Right cardiac atrium (tissue), 5 donors: ENCODE measurements at places on chromosomes 13 and 19. TPM values are rescaled to one million over a fixed set of nuclear protein-coding genes. Genes with fewer than 3 reads are reported as not detected.

SLC15A1 gene
- polyA plus RNA-seq: not detected

KLK2 gene
- not detected for polyA plus RNA-seq

DNA sequence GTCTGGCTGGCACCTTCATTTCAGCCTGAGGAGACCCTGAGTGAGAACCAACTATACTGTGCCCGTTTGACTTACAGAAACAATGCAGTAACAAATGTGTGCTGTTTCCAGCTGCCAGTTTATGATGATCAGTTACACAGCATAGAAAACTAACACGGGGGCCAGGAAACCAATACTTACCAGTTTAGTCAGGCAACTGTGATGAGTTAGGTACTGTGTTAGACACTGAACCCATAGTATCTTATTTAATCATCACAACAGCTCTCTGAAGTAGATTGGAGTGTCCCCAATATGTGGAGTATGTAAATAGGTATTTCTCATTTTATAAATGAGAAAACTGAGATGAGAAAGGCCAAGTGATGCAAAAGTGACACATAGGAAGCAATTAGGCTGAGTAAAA lies 620.9 kb upstream of the KLF12 start:
- DNase-seq: no peak

- DNase-seq: no peak
These were observed 88.8 kb upstream of the MCF2L start for GRCh38 chr13:112880221-112880641.

TJP3 gene
- polyA plus RNA-seq: 0.05 TPM

DNA sequence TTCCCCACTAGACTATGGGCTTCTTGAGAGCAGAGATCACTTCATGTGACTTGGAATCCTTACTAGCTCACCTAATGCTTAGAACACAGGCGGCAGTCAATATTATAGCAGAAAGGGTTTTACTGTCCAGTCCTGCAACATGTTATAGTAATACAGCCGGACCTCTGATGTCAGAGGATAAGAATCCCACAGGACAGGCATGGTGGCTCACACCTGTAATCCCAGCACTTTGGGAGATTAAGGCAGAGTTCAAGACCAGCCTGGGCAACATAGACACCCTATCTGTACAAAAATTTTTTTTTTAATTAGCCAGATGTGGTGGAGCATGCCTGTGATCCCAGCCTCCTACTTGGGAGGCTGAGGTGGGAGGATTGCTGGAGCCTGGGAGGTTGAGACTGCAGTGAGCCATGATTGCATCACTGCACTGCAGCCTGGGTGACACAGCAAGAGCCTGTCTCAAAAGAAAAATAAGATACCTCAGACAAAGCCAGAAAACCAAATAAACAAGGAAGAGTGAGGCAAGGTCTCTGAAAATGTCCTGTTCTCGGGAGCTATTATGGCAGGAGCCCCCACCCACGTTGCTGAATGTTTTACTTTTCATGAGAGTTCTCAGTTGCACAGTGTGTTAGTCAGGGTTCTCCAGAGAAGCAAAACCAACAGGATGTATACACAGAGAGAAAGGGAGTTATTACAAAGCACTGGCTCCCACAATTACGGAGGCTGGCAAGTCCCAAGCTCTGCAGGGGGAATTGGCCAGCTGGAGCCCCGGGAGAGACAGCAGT lies 100.8 kb downstream of the UBL3 start:
- DNase-seq: peak; percentile 49

GRCh38 chr13:51794964-51795363 lies 9.0 kb downstream of the DHRS12 start:
- DNase-seq: no peak

GRCh38 chr19:29596885-29597525 lies 9.1 kb upstream of the POP4 start:
- DNase-seq: no peak

GRCh38 chr19:17331045-17331558 lies 3.6 kb downstream of the ANO8 start:
- DNase-seq: no peak

ZSCAN4 gene
- polyA plus RNA-seq: 0.16 TPM

DNA sequence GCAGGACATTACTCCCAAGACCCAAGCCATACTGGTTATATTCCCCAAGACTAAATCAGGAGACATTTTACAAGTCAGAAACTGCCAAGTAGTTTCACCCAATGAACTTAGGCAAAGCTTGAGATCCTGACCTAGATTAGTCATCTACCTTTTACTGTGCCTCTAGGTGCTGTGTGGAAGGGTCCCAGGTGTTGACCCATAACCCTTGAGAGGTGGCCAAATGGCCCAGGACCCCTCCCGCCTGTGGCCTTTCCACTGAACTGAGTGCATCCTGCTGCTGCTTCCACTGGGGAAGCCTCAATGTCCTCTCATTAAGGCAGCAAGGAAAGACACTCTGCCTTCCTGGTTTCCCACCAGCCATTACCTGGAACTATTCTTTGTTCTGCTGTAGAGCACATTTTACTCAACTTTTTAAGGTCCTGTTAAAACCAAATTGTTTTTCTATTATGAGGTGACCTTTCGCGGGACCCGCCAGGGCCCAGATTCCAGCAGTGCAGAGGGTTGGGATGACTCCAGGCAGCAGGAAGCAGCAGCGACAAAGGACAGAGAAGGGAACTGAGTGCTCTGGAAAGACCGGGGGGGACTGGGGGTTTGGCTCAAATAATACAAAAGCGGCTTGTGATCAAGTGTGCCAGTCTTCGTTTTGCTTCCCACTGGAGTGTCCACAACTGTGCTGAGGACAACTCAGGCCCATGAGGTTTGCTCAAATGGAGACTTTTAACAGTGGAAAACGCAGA lies 27.1 kb downstream of the ANKRD10 start:
- no peak for DNase-seq

- DNase-seq: no peak
These were observed 277.2 kb downstream of the SUCLA2 start for GRCh38 chr13:47723898-47724297.

DNA sequence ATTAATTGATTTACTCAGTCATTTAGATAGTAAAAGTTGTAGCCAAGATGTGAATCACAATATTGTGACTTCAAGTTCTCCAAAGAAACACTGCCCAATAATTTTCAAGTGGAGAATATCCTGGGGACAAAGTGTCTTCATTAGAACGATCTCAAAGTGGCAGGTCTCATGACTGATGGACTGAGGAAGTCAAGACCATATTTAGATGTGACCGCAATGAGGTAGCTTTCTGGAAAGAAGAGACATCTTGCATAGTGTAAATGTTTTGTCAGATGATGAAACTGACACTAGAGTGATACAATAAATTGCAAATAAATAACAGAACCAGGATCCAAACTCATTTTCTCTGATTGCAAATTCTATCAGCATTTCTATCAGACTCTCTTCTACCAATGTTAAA lies 1476.9 kb downstream of the EFNB2 start:
- DNase-seq: no peak

- DNase-seq: no peak
These were observed 13.7 kb upstream of the FARP1 start for GRCh38 chr13:98129059-98129746.

CLEC4G gene
- polyA plus RNA-seq: 0.32 TPM

- DNase-seq: no peak
These were observed 172.4 kb downstream of the VWA8 start for GRCh38 chr13:41788552-41788951.

CGB8 gene
- polyA plus RNA-seq: not detected

DNA sequence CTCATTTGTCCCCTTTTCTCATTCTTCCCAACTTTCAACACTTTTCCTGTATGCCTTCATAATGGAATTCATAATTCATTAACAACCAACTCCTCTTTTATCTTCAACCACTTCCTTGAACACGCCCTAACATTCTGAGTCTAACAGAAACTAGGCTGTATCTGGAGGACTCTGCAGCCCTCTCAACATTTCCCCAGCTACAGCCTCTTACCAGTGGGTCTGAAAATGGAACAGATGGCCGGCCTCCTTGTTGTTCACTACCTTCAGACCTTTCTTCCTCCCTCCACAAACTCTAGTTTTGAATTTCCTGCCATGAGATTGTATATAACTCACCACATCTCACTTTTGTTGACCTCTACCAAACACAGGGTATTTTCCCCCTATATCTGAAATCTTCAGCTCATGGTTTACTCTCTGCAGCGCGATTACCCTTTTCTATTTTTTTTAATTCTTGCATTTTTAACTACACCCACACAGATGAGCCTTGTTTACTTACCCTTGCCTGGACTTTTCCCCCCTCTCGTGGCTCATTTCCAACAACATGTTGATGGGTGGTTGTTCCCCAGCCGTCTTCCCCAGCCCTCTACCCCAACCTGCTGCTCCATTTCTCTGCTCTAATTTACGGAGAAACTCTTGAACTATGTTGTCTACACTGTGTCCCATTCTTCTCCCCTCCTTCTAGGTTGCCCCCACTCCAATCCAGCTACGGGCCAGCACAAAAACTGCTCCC lies 846 bp downstream of the ZNF790 start:
- DNase-seq: no peak

LIM2 gene
- polyA plus RNA-seq: not detected

ZNF260 gene
- polyA plus RNA-seq: 4.5 TPM

DNA sequence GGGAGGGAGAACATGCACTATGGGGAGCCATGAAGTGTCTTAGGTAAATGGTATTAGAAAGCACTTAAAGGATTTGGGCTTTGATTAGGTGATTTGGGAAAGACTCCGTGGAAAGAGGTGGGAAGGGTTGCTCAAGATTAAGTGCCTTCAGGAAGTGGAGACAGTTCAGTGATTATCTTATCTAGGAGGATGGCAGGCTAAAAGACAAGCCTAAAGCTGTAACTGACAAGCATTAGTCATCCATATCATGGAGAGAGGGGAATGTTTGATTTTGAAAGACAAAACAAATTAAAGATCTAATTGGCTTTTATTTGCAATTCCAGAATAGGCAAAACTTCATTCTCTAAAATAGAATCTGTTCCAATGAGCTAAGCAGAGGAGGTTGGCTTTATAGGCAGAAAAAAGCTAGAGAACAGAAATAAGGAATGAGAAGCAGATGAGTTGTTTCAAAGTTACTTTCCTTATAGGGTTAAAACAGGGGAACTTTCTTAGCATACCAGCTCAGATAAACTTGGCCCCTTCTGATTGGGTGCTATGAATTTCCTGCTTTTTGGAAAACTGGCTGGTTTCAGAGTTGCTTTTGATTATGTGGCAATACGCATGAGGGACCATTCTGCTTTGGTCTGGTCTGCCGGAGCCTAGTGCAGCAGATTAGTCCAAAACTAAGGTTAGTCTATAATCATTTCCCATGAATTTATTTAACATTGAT lies 1.8 kb upstream of the DIAPH3 start:
- no peak for DNase-seq

- DNase-seq: no peak
These were observed 73.8 kb downstream of the CCDC70 start for GRCh38 chr13:51935326-51936171.

ITPKC gene
- 13.4 TPM for polyA plus RNA-seq

DNA sequence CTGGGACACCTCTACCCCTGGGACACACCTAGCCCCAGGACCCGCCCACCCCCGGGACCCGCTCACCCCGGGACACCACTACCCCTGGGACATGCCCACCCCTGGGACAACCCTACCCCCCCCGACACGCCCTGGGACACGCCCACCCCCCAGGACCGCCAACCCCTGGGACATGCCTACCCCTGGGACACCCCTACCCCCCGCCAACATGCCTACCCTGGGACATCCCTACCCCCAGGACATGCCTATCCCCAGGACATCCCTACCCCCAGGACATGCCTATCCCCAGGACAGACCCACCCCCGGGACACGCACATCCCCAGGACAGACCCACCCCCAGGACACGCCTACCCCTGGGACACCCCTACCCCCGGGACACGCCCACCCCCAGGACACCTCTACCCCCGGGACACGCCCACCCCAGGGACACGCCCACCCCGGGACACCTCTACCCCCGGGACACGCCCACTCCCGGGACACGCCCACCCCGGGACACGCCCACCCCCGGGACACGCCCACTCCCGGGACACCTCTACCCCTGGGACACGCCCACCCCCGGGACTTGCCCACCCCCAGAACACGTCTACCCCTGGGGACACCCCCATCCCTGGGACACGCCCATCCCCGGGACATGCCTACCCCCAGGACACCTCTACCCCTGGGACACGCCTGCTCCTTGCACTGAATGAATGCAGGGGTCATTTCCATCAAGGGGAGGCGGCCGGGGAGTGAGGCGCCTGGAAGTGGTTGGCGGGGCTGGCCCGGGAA lies 32.3 kb downstream of the ADPRHL1 start:
- peak; percentile 71 for DNase-seq

FFAR1 gene
- polyA plus RNA-seq: not detected

NBEA gene
- 8.1 TPM for polyA plus RNA-seq

GRCh38 chr13:110949628-110950027 lies 34.8 kb upstream of the ANKRD10 start:
- DNase-seq: no peak
